ENCODE measurements at places on chromosomes 3 and 15.

DNA sequence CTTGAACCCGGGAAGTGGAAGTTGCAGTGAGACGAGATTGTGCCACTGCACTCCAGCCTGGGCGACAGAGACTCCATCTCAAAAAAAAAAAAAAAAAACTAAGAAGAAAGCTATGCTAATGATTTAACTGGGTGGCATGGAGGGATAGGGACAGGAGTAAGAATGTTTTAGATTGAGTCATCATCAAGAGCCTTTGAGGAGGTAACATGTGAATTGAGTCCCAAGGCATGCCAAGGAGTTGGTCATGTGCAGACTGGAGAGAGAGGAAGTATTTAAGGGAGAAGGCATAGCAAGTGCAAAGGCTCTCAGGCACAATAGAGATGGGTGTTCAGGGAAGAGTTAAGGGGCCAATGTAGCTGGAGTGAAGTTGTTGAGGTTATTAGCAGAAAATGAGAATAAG lies 9.1 kb downstream of the BNC1 start:
- no peak for DNase-seq

DNA sequence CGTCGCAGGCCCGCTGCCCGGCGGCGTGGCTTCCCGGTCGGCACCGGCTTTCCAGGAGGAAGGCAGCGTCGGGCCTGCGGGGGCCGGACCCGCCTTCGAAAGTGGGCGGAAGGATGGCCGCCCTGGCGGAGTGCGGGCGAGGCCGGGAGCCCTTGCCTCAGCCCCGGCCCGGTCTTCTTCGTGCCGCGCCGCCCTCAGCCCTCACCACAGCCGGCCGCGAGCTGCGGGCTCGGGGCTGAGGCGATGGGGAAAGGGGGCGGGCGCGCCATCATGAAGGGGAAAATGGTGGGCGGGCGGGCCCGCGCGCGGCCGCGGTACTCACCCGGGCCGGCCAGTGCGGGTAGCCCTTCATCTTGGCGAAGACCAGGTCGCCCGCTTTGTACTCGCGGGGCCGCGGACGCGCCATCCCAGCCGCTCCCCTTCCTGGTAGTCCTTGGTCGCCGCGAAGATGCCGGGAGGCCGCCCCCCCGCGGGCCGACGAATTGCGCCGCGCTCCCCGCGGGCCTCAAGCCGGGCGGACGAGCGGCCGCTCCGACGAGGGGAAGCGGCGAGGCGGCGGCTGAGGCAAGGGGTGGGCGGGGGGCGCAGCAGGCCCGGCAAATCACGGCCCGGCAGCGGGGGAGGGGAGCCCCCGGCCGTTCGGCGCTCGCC lies 489 bp downstream of the HDGFL3 start:
- DNase-seq = peak; percentile 83

- no peak for DNase-seq
Measured at GRCh38 chr3:68706096-68706495, 226.3 kb downstream of the TAFA4 start.

- DNase-seq = no peak
Measured at GRCh38 chr3:177746337-177746933, 549.2 kb upstream of the TBL1XR1 start.

DNA sequence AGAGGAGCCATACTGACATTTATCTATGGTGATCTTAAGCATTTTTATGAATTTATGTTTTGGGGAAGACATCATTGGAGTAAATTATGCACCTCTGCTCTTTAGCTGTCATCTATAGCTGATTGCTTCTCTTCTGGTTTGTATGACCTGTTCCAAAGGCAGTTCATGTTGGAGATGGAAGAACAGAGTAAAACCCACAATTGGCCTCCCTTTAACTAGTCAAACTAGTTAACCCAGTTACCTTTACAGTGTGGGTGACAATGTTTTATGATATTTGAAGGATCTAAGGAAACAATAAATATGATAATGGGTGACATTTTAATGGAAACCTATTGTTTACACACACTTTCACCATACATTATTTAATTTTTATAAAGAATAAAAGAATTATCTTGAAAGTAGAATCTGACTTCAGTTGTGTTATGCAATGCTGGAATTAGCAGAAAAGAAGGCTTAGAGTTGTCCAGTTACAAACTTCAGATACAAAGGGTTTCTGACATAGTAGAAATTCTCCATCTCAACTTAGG lies 263.5 kb downstream of the NFKBIZ start:
- no peak for DNase-seq

GRCh38 chr3:62954580-62954979 lies 79.4 kb upstream of the CADPS start:
- DNase-seq = no peak

DNA sequence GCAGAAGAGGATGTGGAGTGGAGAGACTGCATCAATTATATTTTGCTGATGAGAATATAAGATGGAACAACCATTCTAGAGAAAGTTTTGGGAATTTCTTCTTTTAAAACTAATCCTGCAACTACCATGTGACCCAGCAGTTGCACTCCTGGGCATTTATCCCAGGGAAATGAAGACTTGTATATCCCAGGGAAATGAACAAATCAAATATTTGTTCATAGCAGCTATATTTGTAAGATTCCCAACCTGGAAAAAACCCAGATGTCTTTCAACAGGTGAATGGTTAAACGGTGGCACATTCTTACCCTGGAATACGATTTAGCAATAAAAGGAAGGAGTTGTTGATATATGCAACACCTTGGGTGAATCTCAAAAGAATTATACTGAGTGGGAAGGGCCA lies 385.3 kb upstream of the TPRG1 start:
- no peak for DNase-seq

DNA sequence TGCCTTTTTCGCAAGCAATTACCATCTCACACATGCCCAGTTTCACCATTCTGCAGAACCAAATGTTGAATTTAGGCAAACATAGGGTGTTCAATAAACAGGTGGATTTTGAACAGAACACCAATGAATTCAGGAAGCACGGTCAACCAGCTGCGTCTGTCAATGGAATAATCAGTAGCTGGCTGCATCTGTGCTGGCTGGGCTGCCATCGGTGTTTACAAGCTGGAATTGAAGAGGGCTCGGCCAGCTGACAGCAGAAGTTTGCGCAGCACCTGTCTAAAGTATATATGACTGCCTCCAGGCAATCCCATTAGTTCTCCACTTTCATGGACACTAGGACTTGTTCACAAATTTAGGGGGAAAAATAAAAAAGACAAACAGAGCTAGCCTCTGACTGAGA lies 996.4 kb upstream of the CFAP20DC start:
- DNase-seq = peak; percentile 39

GRCh38 chr3:50271314-50271936 lies 2.5 kb downstream of the SEMA3B start:
- DNase-seq = no peak

GRCh38 chr3:44960387-44961026 lies 15.5 kb downstream of the ZDHHC3 start:
- no peak for DNase-seq

GRCh38 chr3:140756240-140757016 lies 78.6 kb downstream of the TRIM42 start:
- DNase-seq = no peak

GRCh38 chr3:46998121-46998851 lies 18.8 kb downstream of the NBEAL2 start:
- peak; percentile 87 for DNase-seq

- DNase-seq = no peak
Measured at GRCh38 chr15:56739474-56739873, 6.2 kb upstream of the ZNF280D start.

- DNase-seq = peak; percentile 74
Measured at GRCh38 chr3:195204360-195205163, 66.4 kb downstream of the XXYLT1 start.

DNA sequence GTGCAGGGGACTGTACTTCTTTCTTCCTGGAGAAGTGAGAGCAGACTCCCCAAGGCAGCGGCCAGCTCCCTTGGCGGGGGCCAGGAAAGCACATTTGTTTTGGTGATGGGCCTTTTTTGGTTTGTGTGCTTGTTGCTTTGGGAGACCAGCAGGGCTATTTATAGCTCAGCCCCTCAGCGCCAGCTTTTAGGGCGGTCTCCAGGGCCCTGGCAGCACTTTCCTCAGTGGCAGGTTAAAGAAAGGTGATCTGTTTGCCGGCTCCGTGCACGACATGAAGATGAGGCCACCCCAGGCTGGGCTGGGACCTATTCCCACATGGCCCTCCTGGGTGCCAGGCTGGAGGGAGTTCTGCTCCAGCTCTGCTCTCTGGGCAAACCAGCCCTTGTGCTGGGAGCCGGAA lies 21.8 kb downstream of the SLC6A11 start:
- no peak for DNase-seq
